NCI-H2227 treated with DMSO at 0.1 percent for 48 hours (cell line): ENCODE measurements at places on chromosomes 13 and 19.

GRCh38 chr19:48878196-48879024 is 6.2 kb downstream of the PPP1R15A start:
- DNase-seq = no peak

- no peak for DNase-seq
Observed at GRCh38 chr19:37706052-37706605, 13.4 kb downstream of the ZNF607 start.

GRCh38 chr13:65768545-65768944 is 1461.6 kb downstream of the PCDH9 start:
- no peak for DNase-seq

- DNase-seq = no peak
Observed at GRCh38 chr13:113864273-113864890, 506 bp upstream of the GAS6 start.

GRCh38 chr13:28503182-28503967 is 8.4 kb upstream of the FLT1 start:
- DNase-seq = no peak

GRCh38 chr13:79937311-79937710 is 403.6 kb downstream of the SPRY2 start:
- DNase-seq = no peak

DNA sequence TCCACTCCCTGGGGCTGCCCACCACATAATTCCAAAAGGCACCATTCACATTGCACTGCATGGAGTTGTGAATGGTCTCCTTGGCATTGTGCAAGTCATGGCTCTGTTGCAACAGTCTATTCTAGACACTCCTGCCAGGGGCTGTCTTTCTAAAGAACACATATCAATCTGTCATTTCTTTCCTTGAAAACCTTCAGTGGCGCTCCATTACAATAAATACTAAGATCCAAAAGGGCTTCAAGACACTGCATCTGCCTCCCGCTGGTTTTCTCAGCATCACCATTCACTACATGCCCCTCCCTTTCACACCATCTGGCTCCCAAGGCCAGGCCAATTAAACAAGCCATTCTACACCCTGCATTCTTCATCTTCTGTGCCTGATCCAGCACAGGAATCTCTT is 32.2 kb upstream of the TM9SF2 start:
- DNase-seq = no peak

- no peak for DNase-seq
Observed at GRCh38 chr13:44396701-44397580, 23.3 kb downstream of the SERP2 start.

GRCh38 chr19:16949496-16950023 is 60.8 kb downstream of the F2RL3 start:
- DNase-seq = no peak

DNA sequence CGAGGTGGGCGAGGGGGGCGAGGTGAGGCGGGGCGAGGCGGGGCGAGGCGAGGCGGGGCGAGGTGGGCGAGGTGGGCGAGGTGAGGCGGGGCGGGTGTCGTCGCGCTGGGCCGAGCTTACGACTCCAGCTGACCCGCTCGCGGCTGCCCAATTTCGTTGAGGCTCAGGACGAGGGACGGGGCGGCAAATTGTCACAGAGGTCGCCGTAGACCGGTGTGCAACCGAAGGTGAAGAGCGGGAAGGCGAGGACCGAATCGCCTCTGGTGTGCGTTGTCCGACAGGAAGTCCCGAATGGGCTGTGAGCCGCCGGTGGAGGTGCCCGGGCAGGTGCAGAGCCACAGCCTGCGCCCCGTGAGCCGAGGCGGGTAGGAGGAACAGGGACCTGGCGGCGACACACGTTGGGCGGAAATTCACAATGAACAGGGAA is at the start of gene LACC1:
TSS of gene LACC1 (plus strand) at position 150 of the 427 bp plus-strand sequence. CDS start 1,082 bp downstream, outside the sequence.
- no peak for DNase-seq

DNA sequence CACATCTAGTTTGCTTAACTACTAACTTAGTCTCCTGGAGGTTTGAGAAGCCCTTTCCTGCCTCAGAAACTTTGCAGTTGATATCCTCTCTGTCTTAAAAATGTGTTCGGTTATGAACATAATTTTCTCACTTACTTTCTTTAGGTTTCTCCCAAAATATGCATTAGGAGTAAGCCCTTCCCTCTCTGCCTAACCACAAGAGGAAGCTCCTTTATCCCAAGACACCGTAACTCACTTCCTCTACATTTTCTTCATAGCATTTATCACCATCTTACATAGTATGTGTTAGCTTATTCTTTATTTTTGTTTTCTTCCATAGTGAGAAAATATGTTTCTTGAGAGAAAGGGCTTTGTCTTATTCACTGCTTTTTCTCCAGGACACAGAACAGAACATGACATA is 952.5 kb upstream of the ATXN8OS start:
- DNase-seq = no peak

GRCh38 chr19:49129238-49129583 is 9.9 kb downstream of the PPFIA3 start:
- DNase-seq = no peak

- no peak for DNase-seq
Observed at GRCh38 chr19:14512406-14512961, 5.7 kb downstream of the DNAJB1 start.

DNA sequence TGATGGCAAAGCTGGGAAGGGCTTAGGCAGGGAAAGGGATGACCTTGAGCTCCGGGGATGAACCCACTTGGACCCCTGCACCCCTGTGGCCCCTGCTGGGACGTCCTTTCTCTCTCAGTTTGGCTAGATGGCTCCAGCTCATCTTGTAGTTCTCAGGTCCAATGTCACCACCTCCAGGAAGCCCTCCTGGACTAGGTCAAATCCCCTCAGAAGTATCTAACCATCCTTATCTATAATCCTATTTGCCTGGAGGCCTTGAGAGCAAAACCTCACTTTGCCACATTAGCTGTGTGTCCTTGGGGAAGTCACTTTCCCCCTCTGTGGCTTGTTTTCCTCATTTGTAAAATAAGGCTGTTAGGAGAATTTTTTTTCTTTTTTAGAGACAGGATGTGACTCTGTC is 42.7 kb upstream of the NFIC start:
- no peak for DNase-seq

GRCh38 chr13:25819856-25820530 is 231.8 kb downstream of the SHISA2 start:
- DNase-seq = no peak

DNA sequence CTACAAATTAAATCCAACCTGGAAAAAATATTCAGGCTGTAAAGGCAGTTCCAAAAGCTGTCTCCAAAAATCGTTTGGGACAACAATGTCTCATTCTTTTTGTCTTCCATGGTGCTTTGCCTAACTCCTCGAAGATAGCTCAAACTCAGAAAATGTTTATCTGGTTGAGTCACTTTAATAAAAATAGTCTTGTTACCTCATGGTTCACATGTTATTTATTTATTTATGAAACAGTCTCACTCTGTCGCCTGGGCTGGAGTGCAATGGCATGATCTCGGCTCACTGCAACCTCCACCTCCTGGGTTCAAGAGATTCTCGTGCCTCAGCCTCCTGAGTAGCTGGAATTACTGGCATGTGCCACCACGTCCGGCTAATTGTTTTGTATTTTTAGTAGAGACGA is 4.9 kb upstream of the BRD4 start:
- no peak for DNase-seq

- no peak for DNase-seq
Observed at GRCh38 chr13:73365252-73365651, 306.4 kb downstream of the KLF5 start.

DNA sequence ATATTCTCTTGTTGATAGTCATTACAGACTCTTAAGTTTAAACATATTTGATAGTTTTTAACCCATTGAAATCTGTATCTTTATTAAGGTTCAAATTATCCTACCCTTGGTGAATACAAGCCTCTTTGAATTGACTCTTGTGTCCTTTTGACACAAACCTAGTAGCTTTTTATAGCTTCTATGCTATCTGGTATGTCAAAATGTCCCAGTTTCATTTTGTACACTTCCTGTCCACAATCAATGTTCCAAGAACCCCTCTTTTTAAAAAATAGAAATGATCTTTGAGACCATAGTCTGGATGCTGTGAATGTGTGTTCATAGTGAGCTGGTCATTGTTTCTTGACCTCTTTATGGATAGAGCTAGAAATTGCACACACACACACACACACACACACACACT is 39.2 kb upstream of the FGF14 start:
- DNase-seq = no peak

DNA sequence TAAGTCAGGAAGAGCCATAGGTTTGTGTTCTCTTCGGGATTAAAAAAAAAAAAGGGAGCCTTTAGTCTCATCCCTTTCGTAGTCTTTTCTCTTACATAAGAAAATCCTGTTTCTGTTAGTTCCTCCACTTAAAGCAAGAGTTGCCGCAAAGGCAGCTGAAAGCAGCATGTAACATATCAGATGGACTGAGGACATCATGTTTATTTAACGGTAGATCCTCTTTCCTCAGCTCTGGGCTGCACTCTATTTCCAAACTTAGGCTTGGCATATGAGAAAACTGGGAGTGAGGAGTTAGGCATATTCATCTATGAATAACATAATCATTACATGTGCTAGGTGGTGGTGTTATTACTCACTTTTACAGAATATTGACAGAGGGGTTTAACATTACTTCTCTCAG is 391.2 kb downstream of the KLF12 start:
- no peak for DNase-seq

GRCh38 chr13:87851410-87851809 is 180.2 kb downstream of the SLITRK5 start:
- no peak for DNase-seq

DNA sequence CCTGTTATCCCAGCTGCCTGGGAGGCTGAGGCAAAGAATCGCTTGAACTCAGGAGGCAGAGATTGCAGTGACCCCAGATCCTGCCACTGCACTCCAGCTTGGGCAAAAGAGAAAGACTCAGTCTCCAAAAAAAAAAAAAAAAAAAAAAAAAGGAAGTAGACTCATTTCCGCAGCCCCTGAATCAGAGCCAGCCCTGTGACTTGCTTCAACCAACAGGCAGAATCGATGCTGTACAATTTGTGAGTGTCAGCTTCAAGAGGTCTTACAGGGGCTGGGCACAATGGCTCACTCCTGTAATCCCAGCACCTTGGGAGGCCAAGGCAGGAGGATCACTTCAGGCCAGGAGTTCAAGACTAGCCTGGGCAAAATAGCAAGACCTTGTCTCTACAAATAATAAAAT is 12.8 kb downstream of the ANKRD27 start:
- DNase-seq = no peak

DNA sequence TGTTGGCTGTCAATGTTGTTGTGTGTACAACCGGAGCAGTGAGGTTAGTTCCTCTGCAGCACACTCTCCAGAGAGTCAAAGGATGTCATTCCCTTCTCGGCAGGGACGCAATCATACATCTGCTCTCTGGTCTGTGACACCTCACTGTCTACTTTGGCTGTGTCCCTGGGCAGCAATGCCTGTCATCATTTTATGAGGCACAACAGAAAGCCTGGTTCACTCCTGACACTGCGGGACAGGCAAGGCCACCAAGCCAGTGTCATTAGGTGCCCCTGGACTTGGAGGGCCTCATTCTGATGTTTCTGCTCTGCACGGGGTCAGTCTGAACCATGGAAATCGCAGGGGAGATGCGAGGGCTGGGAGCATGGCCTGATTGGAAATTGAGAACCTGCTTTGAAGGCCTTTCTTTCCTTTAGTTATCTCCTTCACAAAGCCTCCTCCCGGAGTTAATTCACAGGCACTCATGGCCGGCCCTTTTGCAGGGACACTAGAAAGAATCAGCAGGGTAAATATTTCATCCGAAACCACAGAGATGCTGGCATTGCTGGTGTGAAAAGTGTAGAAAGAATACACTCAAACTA is 284.4 kb downstream of the ZNF536 start:
- no peak for DNase-seq

GRCh38 chr13:25783601-25784024 is 268.2 kb downstream of the SHISA2 start:
- no peak for DNase-seq

GRCh38 chr13:47794963-47795362 is 206.1 kb downstream of the SUCLA2 start:
- DNase-seq = no peak

- DNase-seq = no peak
Observed at GRCh38 chr13:111640006-111640405, 319.6 kb downstream of the TEX29 start.

- DNase-seq = no peak
Observed at GRCh38 chr13:105170438-105170837, 1365.0 kb downstream of the EFNB2 start.

DNA sequence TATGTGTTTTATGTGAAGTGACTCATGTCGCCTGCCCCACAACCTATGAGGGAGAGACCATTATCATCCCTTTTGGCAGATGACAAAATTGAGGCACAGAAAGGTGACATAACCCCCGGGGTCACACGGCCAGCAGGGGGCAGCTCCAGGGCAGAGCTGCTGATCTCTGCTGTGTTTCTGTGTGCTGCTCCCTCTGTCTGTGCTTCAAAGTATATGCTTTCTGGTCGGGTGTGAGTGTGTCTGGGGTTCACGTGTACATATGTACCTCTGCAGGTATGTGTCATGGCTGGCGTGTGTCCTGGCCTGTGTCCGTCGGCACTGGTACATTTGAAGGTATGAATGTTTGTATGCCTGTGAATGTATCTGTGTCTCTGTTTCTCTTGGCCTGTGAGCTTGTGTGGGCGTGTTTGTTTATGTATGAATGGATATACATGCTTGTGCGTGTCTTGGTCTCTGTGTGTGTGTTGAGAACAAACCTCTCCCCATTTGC is 7.1 kb downstream of the LIPE start:
- DNase-seq = no peak

GRCh38 chr19:46787040-46787330 is 1.4 kb downstream of the SLC1A5 start:
- DNase-seq = no peak

DNA sequence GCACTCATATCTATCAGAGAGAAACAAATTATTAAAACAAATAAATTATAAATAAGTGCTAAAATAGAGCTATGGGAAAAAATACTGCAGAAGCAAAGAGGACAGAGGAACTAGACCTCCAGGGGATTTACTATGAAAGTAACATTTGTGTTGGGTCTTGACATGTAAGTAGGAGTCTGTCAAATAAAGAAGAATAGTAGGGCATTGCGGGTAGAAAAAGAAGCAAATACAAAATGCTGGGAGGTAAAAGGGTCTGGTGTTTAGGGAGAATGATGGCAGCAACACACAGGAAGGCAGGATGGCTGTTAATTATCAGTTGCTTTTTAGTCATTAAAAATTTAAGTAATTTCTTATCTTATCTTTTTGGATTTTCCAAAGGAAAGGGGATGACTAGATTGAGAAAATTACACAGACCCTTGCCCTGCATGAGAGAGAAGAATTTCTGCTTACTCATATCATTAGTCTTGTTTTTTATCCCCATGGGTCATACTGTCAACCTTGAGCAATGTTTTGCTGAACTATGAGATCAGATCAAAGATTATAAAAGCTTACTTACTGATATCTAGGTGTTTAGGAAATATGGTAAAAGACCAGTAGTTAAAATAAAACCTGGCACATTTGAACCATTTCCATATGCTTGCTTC is 472.7 kb downstream of the DIAPH3 start:
- DNase-seq = no peak

DNA sequence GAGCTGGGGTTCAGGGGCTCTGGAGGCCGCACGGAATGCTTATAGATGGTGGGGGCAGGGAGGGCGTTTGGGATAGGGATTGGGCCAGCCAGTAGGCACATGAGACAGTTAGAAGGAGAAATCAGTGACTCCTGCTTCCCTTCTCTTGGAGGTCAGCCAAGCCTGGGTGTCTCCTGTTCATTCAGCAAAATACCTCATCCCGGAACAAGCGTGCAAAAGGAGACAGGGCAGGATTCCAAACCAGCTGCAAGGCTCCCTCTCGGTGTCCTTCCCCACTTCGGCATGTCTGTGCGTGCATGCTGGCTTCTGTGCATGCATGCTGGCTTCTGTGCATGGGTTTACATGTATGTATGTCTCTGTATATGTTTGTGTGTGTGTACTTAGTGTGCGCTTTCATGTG is 37.3 kb upstream of the PEPD start:
- no peak for DNase-seq

- no peak for DNase-seq
Observed at GRCh38 chr19:11182994-11183393, 14.4 kb downstream of the KANK2 start.
